ENCODE measurements at places on chromosomes 3 and 15.

DNA sequence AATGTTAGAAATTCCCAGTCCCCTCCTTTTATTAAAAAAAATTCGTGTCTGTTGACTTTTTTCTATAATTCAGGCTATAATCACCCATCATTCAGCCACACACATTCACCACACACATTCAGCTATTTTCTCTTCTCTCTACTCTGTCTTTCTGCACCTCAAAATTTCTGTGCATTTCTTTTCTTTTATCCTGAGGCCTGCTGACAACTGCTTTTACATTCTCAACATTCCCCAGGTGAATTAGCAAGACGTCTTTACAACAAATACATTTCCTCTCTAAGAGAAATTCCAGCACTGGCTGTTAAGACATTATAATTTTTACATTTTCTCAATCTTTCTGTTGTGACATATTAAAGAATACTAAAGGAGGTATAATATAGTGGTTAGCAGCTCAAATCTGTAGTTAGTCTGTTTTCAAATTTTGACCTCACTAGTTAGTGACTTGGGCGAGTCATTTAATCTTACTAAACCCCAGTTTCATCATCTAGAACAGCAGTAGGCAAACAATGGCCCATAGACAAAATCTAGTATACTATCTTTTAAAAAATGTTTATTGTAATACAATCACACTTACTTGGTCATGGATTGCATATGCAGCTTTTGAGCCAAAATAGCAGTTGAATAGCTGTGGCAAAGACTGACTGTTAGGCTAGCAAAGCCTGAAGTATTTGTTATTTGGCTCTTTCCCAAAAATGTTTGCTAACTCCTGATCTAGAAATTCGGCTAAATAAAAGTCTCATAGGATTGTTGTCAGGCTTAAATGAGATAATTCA is 350.7 kb downstream of the NSUN3 start:
- no peak for DNase-seq

- DNase-seq = no peak
Measured at GRCh38 chr3:74282202-74282601, 332.3 kb downstream of the CNTN3 start.

- DNase-seq = no peak
Measured at GRCh38 chr3:53731934-53732624, 114.1 kb downstream of the CHDH start.

- DNase-seq = no peak
Measured at GRCh38 chr15:33458421-33458820, 147.7 kb downstream of the RYR3 start.

GRCh38 chr3:98705694-98706093 is 57.4 kb upstream of the ST3GAL6 start:
- no peak for DNase-seq

DNA sequence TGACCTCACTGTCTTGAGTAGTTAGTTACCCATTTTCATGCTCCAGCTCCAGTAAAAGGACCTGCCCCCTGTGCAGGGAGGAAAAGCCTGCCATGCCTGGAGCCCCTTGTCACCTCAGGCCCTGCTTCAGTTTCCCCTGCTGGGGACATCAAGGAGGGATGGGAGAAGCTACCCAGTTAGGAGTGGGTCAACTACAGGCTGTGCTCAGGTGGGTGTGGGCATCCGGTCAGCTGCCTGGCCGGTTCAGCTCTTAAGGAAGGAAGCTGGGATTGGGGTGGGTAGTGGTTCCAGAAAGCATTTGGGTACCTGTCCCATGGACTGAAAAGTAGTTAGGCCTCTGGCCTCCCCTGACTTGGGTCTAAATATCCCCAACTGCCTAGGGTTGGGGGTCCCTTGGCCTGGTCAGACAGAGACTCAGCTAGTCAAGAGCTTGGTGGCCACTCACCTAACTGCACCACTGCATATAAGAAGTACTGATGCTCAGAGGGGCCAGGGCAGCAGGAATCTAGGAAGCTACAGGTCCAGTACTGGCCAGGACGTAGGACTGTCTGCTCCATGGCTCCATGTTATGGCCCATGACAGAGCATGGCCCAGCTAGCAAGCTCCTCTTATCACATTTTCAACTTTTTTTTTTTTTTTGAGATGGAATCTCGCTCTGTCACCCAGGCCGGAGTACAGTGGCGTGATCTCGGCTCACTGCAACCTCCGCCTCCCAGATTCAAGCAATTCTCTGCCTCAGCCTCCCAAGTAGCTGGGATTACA is 549 bp downstream of the LSMEM2 start:
- DNase-seq = no peak

DNA sequence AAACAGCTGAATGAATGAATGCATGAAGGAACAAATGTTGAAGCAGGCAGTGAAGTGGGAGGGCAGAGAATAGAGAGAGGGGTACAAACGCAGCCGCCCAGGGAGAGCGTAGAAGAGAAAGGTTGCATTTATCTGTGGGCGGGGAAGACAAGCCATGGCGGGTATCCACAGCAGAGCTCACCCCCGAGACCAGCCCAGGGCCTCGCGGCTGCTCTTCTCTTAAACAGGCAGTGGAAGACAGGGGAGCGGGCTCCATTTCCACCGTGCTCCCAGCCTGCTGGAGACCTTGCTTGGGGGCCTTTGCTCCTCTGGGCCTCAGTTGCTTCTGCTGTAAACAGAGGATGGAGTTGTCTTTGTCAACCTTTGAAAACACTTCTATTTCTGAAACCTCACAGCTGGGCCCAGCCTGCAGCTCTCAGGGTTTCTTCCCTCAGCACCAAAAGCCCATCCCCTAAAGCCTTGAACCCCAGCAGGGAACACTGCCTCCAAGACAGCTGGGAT is 259.5 kb downstream of the UACA start:
- DNase-seq = no peak

DNA sequence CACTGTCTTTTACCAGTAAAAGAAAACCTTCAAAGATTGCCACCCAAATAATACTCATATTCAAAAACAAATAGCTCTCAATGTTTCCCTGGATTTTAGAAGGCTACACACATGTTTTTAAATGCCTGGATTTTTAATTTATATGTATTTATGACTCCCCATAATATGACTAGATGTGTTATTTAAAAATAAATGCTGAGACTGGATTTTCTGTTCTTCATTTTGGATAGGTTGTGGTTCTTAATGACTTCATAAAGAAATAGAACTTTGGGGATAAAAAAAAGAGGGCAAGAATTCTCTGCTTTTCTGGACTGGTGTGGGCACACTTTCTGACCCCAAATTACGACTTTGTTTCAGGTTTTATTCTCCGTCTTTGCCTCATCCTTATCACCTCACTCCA is 62.8 kb upstream of the LEKR1 start:
- no peak for DNase-seq

DNA sequence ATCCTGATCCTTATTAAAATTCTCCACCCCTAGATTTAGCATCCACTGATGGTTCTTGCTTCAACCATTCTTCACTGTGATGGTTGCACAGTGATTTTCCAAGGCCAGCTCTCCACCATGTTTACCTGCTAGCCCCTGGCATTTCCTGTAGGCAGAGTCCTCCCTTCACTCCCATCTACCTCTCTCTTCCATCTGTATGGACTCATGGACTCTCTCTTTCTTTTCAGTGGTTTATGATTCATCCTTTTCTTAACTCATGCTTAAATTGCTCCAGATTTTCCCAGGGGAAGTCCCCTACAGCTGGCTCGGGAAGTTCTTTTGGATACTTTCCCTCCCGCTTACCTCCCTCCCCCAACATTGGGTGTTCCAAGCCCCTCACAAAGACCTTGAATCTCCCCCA is 18.7 kb downstream of the TGM4 start:
- DNase-seq = no peak

- no peak for DNase-seq
Measured at GRCh38 chr3:140843656-140844055, 98.0 kb upstream of the SLC25A36 start.

DNA sequence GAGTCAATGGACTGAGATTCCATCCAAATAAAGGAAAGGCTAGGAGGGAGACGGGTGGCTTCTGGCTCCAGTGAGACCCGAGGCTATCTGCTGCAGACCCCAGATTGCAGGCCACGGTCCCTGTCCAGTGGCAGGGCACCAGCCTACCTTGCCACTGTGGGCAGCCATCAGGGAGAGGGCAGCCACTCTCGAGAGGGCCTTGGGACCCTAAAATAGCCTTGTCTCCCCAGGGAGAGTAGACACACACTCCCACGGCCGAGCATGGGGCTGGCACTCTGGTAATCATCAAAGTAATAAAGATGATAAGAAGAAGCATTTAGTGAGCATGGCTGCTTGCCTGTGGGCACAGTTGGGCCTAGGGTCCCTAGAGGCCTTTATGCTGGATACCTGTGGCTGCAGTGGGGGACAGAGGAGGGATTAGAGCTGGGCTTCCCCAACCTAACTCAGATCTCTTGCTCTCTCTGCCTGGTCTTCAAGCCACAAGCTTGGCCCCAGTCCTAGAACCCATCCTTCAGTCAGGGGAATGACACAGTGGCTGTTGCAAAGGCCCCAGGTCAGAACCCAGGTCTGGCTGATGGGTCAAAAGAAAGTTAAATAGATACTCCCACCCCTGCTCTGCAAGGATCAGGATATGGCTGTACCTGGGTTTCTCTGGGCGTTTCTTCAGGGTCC is 9.2 kb upstream of the VIPR1 start:
- no peak for DNase-seq

Data from activated T-cell treated with anti-CD3 and anti-CD28 coated beads, Interleukin-2, amount 50 U/mL, for 1 hour (primary cell).